ENCODE measurements at places on chromosomes 1 and 21.

DNA sequence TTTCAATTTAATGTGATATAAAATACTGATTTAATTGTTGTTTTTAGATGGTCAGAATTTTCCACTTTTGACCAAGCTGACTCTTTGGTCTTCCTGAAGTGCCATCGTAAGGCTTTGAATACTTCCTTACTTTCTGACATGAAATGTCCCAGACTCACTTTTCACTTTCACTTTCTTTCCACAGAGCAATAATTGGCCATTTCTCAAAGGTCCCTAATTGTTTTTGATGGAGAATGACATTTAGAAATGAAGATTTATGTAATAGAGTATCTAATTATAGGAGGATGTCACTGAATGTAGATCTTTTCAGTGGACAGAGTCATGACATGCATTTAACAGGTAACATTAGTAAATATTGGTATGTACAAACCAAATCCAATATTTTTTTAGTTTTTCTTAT is 1141.6 kb downstream of the KCNT2 start:
- DNase-seq, result no peak

GRCh38 chr1:53475664-53476063 is 16.5 kb downstream of the DMRTB1 start:
- no peak for DNase-seq

DNA sequence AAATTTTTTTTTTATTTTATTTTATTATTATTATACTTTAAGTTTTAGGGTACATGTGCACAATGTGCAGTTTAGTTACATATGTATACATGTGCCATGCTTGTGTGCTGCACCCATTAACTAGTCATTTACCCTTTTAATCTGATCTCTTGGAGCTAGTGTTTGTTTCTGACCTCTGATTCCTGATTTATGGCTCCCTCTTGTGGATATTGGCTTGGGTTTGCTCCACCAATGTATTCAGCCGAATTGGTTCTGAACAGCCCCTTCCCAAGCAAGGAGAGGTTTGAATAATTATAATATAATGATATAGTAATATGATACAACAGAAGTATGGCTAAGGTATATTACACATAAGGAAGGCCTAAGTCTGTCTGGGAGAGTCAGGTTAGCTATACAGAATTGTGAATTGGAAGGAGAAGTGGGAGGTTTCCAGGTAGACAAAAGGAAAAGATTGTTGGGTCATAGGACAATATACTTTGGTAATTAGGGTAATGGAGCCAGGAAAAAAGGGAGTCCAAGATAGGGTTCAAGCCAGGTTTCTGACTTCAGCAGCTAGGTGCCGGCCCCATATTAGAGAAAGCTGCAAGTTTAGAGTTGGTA is 53.1 kb upstream of the HMCN1 start:
- no peak for DNase-seq

- no peak for DNase-seq
These were observed 474.4 kb downstream of the FAM72C start for GRCh38 chr1:143497374-143497747.

DNA sequence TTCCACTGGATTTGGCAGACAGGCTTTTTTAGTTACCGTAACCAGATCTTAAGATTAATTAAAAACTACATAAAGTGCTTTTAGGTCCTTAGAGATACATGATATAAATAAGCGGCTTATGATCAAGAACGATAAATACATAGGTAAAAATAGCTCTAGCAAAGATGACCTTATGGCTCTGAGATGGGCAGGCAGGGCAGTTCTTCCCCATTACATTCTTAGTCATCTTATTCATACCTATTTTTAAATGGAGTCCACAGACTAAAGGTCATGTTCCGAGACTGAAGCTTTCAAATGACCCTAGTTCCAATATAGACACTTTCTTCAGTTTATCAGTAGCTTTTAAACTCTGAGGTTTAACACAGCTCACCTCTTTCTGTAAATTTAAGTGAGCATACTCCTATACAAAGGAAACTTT is 4.3 kb downstream of the MCL1 start:
- no peak for DNase-seq

DNA sequence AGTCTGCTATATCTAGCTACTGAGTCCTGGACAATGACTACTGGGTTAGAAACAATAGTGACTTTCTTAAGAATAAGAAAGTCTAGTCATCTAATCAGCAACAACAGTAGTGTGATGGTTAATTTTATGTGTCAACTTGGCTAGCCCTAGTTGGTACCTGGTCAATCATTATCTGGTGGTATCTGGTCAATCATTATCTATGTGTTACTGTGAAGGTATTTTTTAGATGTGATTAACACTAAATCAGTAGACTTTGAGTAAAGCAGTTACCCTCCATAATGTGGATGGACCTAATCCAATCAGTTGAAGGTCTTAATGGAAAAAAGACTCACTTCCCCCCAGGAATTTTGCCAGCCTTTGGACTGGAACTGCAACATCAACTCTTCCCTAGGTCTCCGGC is 312.6 kb downstream of the SIPA1L2 start:
- no peak for DNase-seq

DNA sequence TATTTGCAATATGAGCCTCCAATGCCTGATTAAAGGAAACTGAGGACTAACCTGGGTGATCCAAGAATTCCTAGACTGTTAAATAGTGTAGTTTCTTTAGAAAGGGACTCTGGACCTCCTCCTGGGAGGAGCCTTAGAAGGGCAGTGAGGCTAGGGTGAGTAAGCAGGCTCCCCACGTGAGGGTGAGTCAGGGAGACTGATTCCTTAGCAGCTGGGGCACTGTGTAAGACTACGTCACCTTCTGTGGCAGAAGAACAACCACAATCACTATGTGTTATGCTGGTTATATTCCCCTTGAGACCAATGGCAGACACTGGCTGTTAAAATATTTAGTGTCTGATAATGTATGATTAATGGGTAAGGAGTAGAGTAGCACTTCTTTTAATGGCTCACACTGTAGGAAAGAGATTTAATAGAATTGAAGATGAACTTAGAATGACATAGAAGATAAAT is 53.3 kb upstream of the SYT14 start:
- DNase-seq, result peak; percentile 64

GRCh38 chr1:228488125-228488817 is 1.1 kb downstream of the RNF187 start:
- no peak for DNase-seq

DNA sequence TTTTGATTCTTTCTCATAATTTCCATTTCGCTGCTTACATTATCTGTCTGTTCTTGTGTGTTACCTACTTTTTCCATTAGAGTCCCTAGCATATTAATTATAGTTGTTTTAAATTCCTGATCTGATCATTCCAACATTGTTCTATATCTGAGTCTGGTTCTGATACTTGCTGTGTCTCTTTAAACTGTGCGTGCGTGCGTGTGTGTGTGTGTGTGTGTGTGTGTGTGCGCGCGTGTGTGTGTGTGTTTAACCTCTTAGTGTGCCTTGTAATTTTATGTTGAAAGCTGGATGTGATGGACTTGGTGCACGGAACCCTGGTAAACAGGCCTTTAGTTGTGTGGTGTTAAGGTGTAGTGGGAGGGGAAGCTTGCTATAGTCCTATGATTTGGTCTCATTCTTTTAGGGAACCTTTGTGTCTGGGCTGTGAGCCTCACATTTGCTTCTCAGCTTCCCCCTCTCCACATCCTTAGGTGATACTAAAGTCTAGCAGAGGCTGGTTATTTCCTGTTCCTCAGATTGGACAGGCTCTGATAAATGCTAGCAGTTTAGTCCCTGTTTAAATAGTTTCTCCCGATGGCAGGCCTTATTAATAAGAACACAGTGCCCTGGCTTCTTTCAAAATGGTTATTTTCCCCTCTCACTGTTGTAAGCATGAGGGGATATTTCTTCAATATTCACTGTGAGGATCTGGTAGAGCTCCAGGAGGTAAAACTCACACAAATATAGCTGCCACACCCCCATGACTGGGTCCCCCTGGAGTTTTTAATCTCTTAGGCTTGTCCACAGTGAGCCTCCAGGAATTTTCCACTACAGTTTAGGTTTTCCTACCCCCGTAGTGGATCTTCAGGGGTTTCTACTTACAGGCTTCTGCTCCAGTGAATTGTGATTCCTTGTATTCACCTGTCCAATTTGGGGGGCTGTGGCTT is 118.3 kb downstream of the GALNT2 start:
- DNase-seq, result no peak

DNA sequence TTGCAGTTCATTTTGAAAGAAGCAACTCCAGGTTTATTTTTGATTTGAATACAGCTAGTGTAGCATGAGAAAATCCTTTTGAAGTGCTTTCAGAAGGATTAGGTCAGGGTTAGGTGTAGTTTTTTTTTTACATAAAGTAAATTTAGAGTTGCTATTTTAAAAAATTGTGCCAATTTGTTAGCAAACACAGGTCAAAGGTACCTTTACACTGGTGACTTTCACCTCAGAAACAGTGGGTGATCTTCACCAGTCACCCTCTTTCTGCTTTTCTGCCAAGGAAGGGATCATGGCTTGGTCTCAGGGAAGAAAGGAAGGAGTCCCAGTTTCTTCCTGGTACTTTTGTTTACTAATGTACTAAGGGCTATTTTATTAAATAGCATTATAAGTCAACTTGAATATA is 111.5 kb downstream of the SDCCAG8 start:
- DNase-seq, result no peak

DNA sequence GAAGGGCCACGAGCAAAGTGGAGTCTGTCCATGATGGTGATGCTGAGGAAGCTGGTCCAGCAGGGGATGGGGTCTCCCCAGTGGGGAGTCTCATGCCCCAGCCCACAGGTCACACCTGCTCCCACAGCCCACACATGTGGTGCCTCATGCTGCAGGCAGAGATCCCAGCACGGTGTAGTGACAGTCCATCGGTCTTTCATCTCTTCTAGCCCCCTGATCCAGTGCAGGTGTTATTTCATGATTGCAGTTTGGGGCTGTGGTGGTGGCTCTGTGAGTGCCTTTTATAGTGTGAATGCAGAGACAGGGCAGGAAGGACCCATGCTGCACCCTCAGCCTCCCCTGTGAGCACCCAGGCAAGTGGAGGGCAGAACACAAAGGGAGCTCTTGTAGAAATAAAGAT is 45.0 kb downstream of the UBASH3A start:
- no peak for DNase-seq

GRCh38 chr1:208844158-208844557 is 600.0 kb upstream of the PLXNA2 start:
- no peak for DNase-seq

- peak; percentile 69 for DNase-seq
These were observed 15.8 kb downstream of the CD2 start for GRCh38 chr1:116769994-116770393.

DNA sequence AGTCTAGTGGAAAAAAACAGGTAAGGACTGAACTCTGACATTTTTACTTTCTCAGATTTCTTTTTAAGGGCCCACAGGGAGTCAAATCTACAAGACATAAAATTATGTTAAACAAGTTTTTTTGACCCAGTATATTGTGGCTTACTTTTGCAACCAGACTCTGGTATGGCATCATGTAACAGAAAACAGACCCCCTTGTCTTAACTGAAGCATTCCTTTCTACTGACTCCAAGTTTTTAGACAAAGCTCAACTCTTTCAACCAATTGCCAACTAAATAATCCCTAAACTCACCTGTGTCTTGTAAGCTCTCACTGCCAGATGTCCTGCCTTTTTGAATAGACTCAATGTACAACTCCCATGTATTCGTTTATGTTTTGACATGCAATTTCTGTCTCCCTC is 64.3 kb downstream of the FASLG start:
- no peak for DNase-seq

DNA sequence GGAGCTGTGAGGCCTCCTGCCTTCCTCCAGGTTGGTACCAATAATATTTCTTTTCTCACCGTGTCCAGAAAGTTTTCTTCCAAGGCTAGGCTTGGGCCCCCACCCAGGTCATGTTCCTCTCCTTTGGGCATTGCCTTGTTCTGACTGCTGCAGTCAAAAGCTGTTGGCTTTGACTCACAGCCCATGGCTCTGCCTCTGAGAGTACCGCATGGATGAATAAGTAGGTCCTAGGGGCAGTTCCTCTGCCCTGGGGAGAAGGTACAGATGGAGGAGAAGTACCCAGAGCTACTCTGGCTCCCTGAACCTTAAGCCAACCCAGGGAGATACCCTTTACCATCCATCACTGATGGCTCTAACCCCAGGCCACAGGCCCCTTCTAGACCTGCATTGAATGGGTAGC is 115.0 kb downstream of the NAV1 start:
- no peak for DNase-seq

- no peak for DNase-seq
These were observed 19.1 kb upstream of the EDN2 start for GRCh38 chr1:41503538-41504113.

DNA sequence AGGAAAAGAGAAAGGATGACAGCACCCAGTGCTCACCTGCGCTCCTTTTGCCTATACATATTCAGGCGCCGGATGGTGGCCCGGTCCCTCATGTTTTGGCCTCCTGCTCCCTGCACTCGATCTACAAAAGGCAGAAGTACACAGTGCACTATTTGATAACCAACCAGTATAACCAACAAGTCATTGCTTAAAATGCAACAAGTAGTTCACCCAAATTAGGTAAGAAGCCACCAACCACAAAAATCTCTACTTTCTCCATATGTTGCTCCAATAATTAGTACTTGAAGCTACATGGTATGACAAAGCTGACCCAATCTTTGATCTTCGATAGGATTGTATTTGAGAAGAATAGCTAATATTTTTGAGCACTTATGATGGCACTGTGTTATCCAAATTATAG is 2.0 kb downstream of the GNL2 start:
- no peak for DNase-seq

GRCh38 chr1:54996869-54997710 is 1.6 kb upstream of the BSND start:
- no peak for DNase-seq

DNA sequence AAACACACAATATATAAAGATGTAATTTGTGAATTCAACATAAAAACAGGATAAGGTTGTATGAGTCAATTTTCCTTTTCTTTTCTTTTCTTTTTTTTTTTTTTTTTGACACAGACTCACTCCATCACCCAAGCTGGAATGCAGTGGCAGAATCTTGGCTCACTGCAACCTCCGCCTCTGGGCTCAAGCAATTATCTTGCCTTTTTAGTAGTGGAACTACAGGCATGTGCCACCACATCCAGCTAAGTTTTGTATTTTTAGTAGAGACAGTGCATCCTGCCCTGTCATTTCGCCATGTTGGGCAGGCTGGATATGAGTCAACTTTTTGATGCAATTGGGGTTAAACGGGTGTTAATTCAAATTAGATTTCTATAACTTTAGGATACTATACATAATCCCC is 10.3 kb upstream of the SPRR2B start:
- no peak for DNase-seq

DNA sequence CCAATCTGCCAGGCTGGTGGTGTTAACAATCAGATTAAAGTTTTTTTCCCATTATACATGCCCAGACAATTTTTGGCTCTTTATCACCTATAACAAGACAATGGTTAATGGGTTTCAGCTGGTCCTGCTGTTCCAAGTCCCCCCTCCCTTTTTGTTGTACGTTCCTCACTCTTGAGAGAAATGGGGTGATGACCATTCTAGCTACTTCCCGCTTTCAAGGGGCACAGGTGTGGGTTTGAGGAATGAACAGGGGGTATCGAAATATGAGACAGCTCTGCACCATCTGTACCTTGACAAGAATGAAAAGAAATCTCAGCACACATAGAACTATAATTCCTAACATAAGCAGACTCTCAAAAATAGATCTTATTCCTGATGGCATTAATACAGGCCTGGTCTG is 326.8 kb downstream of the PTPRU start:
- no peak for DNase-seq

Data from activated CD8-positive, alpha-beta memory T cell treated with anti-CD3 and anti-CD28 coated beads, Interleukin-2, amount 50 U/mL, for 48 hours (primary cell).